Upper lobe of left lung (tissue), 6 donors: ENCODE measurements at places on chromosomes 5 and 9. TPM values are rescaled to one million over a fixed set of nuclear protein-coding genes. Genes with fewer than 3 reads are reported as not detected.

Gene PITX1
- not detected for total RNA-seq

Gene ENTR1
- total RNA-seq = 128 TPM

Gene VLDLR
- 5.8 TPM for total RNA-seq

Gene ANKRD18A
- 0.67 TPM for total RNA-seq

Gene EIF4E1B
- total RNA-seq = not detected

Gene SLC6A3
- total RNA-seq = not detected

Gene NOTCH1
- total RNA-seq = 108 TPM

Gene SLC1A1
- 16.8 TPM for total RNA-seq

Gene PPP1R26
- total RNA-seq = 48.2 TPM

Gene NRG2
- total RNA-seq = 0.61 TPM

Gene GPX3
- 1,536 TPM for total RNA-seq

Gene RELL2
- total RNA-seq = 6.2 TPM

Gene SCGB3A2
- total RNA-seq = 665 TPM

Gene DBH
- total RNA-seq = not detected

Gene SYNPO
- total RNA-seq = 69.5 TPM

Gene RGS7BP
- 1.8 TPM for total RNA-seq

Gene ROR2
- 3.5 TPM for total RNA-seq

Gene MZB1
- total RNA-seq = 22.1 TPM

Gene MTAP
- total RNA-seq = 32.1 TPM

Gene TAF11L5
- not detected for total RNA-seq

Gene OTP
- total RNA-seq = not detected

Gene NKD2
- total RNA-seq = 20.8 TPM

Gene CBY3
- total RNA-seq = 1.7 TPM

Gene PKD2L2
- total RNA-seq = not detected

Gene DCP2
- 52.6 TPM for total RNA-seq

Gene FOXD4L3
- total RNA-seq = 0.33 TPM

Gene ADGRV1
- total RNA-seq = 127 TPM

Gene PHF2
- total RNA-seq = 39.8 TPM

Gene CAMK4
- 2.2 TPM for total RNA-seq

Gene NNT
- 41.5 TPM for total RNA-seq

Gene PPP3R2
- not detected for total RNA-seq

Gene GABBR2
- total RNA-seq = 0.59 TPM

Gene ADAMTS19
- total RNA-seq = not detected

Gene FOXI1
- not detected for total RNA-seq

Gene INSL6
- total RNA-seq = not detected

Gene FOXD4
- total RNA-seq = 3.1 TPM

Gene PCAT7
- total RNA-seq = not detected

Gene TLX3
- total RNA-seq = not detected

Gene AQP3
- 105 TPM for total RNA-seq

Gene LIX1
- not detected for total RNA-seq

Gene LOX
- total RNA-seq = 25.1 TPM

Gene SH2D3C
- total RNA-seq = 35.6 TPM

Gene ANKRD33B
- total RNA-seq = 7.9 TPM

Gene RAD17
- total RNA-seq = 27.2 TPM

Gene MARCOL
- not detected for total RNA-seq

Gene CCDC171
- 2.9 TPM for total RNA-seq

Gene TMEFF1
- total RNA-seq = 0.11 TPM

Gene FBLL1
- total RNA-seq = 0.17 TPM

Gene GCNT4
- total RNA-seq = 3.0 TPM

Gene FCN2
- total RNA-seq = not detected

Gene PRRT1B
- total RNA-seq = 5.5 TPM

Gene PTGR1
- total RNA-seq = 66.7 TPM

Gene GTF3C4
- 15.6 TPM for total RNA-seq

Gene DPH7
- total RNA-seq = 48.7 TPM
